ENCODE measurements at places on chromosomes 1 and 21.
A peak's percentile ranks its signal among the peaks of the same experiment; 100 is the strongest.

- DNase-seq, result no peak
Observed at GRCh38 chr1:103267893-103268292, 159.6 kb upstream of the COL11A1 start.

- DNase-seq, result no peak
Observed at GRCh38 chr1:38128926-38129453, 82.4 kb upstream of the POU3F1 start.

DNA sequence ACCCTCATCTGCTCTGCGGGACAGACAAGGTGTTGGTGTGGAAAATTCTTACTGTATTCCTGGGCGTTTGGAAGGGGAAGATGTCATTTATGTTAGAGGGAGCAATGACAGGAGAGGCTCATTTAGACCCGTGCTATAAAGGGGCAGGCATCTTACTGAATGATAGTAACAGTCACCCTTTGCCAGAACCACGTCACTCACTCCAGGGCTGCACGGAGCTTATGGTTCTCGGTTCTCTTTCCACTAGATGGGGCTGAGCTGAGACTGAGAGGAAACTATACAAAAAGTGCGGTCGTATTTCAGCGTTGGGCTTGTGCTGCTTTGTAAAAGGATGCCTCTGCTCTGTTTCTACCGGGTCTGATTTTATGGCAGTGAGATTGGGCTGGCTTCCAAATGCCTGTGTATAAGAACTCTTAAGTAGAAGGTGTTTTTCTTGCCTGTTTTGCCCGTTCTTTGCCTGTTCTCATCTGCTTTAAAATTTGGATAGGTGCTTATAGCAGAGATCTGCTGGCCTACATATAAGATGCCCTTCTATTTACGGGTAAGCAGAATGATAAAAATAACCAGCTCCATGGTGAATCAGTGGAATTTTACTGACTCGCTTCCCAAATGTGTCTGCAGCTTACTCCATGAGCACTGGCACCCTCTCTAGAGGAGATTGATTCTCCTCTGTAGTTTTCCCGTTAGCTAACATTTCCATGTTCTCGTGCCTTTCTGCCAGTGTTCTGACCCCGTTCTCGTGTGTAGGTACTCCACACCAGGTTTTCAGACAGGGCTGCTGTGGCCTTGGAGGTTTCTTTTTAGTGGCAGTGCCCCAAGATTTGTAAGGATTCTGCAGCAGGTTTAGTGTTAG lies 55.9 kb downstream of the MRPS6 start:
- peak; percentile 38 for DNase-seq

- DNase-seq, result peak; percentile 20
Observed at GRCh38 chr1:246907472-246907871, 24.3 kb downstream of the AHCTF1 start.

DNA sequence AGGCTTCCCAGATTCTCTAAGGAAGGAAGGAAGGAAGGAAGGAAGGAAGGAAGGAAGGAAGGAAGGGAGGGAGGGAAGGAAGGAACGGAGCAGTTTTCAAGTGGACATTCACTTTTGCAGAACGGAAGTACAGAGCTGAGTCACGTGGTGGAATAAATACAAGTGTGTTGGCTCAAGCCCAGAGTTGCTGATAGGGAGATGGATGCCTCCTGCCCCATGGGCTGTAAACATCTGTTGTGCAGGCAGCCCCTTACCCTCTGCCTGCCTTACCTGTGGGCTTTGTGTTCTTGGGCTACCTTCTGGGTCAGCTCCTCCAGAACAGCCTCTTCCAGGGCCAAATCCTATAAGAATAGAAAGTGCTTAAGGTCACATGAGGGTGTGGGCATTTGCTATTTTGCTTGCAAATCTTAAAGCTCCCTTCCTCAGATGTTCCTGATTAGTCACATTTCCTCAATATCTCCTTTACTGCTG lies 121.7 kb downstream of the SMYD2 start:
- no peak for DNase-seq

DNA sequence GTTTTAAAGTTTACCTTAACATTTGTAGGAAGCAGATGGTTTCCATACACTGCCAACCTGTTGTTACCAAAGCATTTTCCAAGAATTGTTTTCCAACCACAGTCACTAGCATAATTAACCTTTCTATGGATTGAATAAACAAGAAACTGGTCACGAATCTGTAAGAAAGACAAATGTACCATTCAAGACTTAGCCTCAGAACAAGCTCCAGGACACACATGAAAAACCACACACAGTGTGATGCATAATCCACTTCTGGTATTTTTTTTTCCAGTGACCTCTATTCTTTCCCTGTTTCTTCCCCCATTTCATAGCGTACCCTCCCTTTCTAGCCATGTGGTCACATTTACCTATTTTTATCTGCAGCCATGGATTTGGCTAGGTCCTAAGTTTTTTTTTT lies 29.6 kb upstream of the C1orf87 start:
- DNase-seq, result no peak

All from CD4-positive, alpha-beta T cell treated with Interleukin-15 for 1 hour (primary cell).